NK-92 treated with Interleukin-12 subunit alpha and Interleukin-12 subunit beta, amount 100 ng/mL, for 24 hours (cell line): ENCODE measurements at places on chromosomes 7 and 10.

- no peak for DNase-seq
Observed at GRCh38 chr7:20561466-20561865, 54.0 kb upstream of the ABCB5 start.

DNA sequence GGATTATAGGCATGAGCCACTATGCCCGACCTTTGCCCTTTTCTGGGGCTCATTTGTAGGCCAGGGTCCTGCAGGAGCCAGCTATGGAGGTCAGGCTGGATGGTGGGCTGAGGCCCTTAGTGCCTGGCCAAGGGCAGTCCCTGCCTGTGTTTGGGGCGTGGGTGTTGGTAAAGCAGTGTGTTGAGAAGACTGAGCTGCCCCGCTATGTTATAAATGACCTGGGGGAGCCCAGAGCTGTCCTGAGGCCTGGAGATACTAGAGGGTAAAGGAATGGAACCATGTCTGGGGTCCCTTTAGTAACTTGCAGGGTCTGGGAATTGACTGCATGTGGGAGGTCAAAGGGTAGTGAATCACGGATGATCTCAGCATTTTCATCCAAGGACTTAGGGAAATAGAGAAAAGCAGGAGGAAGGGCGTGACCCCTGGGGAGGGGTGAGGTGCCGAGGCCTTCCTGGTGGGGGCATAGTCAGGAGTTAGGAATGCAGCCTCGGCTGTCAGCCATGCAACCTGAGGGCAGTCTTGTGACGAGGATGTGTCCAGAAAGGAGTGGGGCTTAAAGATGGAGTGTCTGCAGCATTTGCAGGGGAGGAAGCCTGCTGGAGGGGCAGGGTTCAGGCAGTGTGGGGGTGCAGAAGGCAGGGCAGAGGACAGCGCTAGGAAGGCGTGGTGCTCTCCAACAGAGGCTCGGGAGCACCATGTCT is 31.5 kb downstream of the TMEM248 start:
- DNase-seq: no peak

DNA sequence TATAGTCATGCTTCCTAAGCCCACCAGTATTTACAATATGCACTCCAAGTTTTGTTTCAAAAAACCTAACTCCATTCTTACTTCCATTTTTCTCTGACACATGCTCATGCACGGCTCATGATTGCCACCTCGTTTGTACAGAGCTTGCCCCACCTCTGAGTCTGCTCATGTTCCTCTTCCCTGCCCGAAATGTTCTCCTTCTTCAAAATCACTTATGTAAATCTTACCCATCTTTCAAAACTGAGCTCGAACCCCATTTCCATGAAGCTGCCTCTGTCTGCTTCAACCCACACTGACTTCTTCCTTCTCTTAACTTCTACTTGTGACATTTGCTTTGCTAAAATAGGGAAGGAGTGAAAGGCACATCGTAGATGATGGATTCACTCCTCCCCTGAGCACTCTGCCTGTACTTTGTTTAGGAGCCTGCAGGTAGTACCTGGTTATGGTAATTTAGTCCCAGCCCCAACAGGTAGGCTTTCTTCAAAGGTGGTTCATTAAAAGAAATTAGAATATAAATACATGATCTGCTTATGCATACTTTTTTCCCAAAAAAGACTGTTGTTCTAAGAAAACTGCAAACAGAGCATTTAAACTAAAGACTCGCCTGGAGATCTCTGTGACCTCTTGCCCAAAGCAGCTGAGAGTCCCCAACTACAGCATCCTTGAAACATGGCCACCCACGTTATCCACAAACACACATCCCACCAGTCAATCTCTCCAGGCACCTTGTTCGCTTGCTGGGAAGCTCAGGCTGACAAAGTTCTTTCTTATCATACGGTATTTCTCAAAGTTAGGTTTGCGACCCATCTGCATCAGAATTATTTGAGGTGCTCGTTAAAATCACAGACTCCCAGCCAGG is 172.0 kb downstream of the DGKI start:
- no peak for DNase-seq

DNA sequence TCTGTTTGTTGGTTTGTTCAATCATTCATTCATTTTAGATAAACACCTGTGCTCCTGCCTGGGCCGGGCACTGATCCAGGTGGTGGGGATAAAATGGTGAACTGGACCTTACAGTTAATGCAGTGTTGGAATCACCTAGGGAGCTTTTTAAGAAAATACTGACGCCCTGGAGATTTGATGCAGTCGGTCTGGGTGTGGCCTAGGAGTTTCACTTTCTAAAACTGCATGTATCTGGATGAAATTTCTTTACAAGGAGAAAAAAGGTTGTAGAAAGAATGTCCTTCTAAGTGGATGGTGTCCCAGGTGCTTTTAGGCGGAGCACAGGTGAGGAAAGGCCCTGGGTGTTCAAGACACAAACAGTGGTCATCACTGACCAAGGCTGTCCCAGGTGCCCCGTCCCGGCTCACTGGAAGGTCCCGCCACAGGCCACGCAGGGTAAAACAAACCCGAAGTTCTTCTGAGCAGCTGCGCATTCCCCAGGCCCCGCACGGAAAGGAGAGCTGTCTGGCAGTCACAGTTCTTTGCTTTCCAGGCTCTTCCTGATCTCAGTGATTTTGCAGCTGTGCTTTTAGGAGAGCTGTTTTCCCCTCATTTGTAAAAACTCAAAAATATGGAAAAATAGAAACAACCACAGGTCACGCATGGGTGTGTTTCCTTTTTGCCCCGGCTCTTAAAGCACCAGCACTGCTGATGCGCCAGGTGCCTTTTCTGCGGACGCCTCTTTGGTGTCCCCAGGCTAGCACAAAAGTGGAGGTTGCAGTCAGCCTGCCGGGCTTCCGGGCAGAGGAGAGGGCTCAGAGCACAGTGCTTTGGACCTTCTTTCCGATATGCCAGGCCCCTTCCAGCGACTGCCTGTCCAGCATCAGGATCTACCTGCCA is 161.9 kb downstream of the GRK5 start:
- DNase-seq: no peak

DNA sequence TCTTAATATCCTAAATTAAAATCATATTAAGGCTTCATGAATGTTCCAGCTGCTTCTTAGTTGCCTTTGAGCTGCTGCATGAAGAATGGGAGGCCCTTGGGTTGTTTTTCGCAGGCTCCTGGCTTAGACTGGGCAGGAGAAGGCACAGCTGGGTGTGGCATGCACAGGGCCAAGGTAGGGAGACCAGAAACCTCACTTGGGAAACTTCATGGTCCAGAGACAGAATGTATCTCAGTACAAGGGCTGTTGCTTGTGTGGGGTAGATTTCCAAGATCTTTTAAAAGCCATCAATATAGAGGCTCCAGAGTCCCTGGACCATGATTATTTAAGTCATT is 49.9 kb downstream of the BUB3 start:
- no peak for DNase-seq

DNA sequence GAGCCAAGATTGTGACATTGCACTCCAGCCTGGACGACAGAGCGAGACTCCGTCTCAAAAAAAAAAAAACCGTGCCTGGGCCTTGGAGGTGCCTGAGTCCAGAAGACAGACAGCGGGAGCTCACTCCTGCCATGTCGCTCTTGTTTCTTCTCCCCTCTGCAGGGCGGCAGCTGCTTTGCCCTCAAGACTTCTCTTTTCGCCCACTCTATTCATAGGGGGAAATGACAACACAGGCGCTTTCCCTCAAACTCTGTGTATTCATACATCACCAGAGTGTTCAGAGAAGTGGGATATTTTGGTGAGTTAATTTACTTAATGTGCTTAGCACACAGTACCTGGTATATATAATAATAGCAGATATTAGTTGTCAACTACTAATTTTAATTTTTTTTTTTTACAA is 44.5 kb downstream of the FOXK1 start:
- no peak for DNase-seq

- no peak for DNase-seq
Observed at GRCh38 chr10:127420138-127420684, 128.9 kb upstream of the NPS start.
